ENCODE measurements at places on chromosomes 5 and 9.

DNA sequence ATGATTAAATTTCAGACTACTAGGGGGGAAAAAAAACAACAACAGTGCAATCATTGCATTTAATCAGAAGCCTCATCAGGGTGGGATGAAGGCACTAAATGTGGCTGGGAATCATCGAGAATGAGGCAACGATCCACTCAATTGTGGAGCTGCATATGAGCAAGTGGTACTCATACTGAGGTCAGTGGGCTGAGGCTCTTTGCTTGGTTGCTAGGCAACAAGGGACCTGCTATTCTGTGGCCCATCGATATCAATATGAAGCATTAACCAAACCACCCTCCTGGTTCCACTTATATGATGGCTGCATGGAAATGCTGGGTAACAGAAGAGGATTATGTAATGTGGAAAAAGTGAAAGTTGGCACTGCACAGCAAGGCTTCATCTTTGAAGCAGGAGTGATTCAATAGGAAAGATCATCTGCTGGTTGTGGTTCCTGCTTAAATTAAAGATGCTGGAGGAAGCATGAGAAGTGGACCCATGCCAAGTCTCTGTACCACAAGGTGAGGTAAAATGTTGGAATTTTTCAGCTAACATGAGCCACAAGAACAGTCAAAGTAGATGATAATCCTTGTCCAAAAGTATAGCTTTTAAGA lies 159.8 kb upstream of the HMHB1 start:
- no peak for DNase-seq

DNA sequence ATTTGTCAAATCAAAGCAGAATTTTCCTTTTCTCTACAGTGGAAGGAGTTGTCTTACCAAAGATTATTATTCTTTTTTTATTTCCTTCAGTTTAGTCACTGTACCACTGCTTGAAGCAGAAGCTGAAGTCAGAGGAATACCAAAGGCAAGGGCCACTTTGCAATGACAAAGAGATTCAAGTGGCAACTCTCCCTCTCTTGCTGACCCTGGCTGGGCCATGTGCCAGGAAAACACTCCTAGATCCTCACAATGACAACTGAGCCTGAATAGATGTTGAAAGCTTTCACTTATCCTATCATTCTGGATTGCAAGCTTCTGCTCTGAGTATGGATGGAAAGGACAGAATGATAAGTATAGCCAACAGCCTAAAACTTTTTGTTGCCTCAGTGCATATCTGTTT lies 618.3 kb downstream of the NR2F1-AS1 start:
- DNase-seq: no peak

- DNase-seq: no peak
Measured at GRCh38 chr9:80004714-80005113, 432.9 kb downstream of the TLE4 start.

DNA sequence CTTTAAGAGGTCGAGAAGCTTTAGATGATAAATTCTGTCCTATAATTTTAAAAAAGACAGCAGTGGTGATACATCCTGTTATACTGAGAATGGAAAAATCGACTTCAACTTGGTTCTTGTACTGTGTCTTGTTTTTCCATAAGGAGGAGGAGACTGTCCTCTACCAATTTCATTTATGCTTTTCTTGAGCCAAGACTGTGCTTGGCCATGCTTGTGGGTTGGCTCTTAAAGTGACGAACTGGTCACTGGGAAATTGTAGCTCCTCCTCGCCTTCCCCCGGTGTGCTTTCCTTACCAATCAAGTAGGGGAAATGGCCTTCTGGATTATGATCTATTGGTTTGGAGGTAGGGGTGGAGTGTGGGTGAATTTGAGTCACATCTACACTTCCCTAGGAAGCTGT lies 67.1 kb upstream of the HSPB3 start:
- DNase-seq: no peak

GRCh38 chr5:40494631-40495236 lies 185.0 kb upstream of the PTGER4 start:
- no peak for DNase-seq

DNA sequence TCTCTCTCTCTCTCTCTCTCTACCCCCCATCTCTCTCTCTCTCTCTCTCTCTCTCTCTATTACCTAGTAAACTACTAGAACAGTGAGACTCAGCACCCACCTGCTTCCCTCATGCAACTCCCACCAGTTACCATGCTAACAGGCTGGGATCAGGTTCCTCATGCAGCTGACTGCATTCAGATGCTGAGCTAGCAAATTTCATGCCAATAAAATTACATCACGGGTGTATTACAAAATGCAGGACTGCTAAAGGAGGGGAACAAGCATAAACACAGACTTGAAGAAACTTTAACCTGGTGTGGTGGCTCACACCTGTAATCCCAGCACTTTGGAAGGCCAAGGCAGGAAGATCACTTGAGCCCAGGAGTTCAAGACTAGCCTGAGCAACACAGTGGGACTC lies 76.0 kb downstream of the CEMIP2 start:
- DNase-seq: no peak

- DNase-seq: no peak
Measured at GRCh38 chr5:40505031-40505430, 174.7 kb upstream of the PTGER4 start.

DNA sequence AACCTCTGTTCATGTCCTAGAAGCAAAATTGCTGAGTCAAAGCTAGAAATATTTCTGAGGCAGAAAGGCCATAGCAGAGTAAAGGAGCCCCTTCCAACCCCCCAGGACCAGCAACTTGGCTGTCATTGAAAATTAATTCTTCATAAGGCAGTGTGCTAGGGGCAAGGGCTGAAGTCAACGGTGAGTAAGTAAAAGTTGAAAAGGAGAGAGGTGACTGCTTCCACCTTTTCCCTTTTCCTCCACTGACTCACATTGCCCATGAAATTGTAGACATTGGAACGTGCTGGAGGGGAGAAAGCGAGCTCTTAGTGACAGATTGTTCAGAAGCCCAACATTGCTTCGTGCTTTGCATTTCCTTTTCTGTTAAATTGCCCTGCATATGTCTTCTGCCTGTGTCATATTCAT lies 19.1 kb downstream of the GLRA1 start:
- no peak for DNase-seq

GRCh38 chr9:89986190-89986589 lies 381.4 kb downstream of the GADD45G start:
- DNase-seq: no peak

GRCh38 chr5:180085837-180086236 lies 14.3 kb upstream of the RNF130 start:
- no peak for DNase-seq
